Stimulated activated CD4-positive, alpha-beta T cell treated with anti-CD3 and anti-CD28 coated beads, TNF-alpha, amount 100 ng/mL, for 24 hours (primary cell): ENCODE measurements at places on chromosomes 2 and 18.
A peak's percentile ranks its signal among the peaks of the same experiment; 100 is the strongest.

GRCh38 chr2:98568161-98568956, 40.0 kb downstream of the COA5 start:
- DNase-seq, result no peak

- DNase-seq, result peak; percentile 47
Observed at GRCh38 chr2:101474731-101475384, at the start of gene RFX8. TSS of gene RFX8 (minus strand) at chr2:101475112. CDS start at chr2:101466848, 8,264 bp downstream.

GRCh38 chr2:190678444-190679162, 29.7 kb downstream of the NAB1 start:
- peak; percentile 22 for DNase-seq

DNA sequence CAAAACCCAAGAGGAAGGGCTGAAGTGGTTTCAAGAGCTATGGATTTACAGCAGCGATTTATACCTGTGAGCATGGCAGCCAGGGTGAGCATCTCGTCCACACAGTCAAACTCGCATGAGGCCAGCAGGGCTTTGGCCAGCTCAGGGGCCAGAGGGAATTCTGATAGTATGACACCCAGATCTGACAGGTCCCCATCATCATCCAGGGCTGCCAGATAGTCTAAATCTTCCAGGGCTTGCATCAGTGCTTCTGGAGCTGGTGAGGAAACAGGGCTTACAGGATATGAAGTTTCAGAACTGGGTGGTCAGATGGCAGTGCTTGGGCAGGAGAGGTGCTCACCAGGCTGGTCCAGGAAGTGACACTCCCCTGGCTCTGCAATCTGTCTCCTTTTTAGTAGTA, 3.5 kb downstream of the DQX1 start:
- no peak for DNase-seq

- DNase-seq, result no peak
Observed at GRCh38 chr18:74429096-74429495, 28.0 kb downstream of the DIPK1C start.

GRCh38 chr2:217415316-217415715, 555.5 kb upstream of the TNP1 start:
- no peak for DNase-seq

DNA sequence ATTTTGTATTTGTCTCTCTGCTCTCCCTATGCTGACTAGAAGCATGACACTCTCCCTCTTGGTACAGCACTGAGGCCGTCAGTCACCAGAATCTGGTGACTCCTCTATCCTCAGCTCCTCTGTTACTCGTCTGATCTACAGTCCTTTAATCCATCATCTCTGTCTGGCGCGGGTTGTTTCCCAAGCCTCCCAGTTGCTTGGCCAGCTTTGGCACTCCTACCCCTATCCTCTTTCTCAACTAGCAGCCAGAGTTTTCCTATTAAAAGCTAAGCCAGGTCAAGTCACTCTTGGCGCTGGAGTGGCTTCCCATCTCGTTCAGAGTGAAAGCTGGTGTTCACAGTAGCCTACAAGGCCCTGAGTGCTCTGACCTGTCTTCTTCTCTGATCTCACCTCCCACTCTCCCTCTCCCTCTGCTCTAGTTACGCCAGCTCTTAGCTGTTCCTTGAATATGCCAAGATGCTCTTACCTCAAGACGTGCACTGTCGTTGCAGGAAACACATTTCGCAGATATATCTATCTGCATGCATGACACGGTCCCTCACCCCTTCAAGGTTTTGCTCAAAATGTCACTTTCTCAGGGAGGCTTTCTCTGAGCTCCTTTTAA, 41.8 kb upstream of the PSME4 start:
- no peak for DNase-seq

GRCh38 chr2:39024833-39025232, 96.0 kb downstream of the SOS1 start:
- no peak for DNase-seq
